ENCODE measurements at places on chromosomes 7 and 10.

GRCh38 chr7:140045697-140046096 is 17.1 kb downstream of the PARP12 start:
- DNase-seq: no peak

- no peak for DNase-seq
These were observed 220.7 kb downstream of the TNS3 start for GRCh38 chr7:47361236-47361635.

DNA sequence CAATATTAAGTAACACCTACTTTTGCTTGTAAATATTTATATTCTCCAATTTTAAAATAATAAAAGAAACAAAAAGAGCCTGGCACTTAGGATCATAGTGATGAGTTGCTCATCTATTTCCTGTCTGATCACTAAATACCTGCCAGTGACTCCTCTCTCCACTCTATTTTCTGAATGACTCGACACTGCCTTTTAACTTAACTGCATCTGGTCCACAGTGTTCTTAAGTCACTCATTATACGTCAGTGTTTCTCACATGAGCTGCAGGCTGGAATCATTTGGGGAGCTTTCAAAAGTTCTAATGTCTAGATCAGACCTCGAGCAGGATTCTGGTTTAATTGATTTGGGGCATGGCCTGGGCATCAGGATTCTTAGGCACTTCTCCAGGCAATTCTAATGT is 78.0 kb upstream of the AGBL3 start:
- peak; percentile 53 for DNase-seq

DNA sequence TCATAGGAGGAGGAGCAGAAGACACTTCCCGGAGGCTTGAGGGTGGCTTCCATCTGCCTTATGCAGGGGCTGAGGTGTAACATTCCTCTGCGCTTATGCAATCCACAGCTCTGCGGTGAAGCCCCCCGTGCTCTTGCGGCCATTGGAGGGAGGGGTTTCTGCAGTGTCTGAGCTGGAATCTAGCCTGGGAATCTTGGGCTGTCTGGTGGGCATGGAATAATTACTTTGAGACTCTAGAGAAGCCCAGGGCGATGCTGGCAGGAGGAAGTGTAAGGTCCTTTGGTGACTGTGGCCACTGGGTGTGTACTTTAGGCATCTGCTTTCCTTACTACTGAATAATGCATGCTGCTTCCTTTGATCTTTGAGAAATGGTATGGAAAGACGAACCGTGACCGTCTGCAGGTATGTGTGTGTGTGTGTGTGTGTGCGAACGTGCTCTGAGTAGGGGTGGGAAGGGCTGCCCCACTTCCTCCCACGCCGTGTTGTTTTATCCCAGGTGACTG is 181.0 kb downstream of the PRPF18 start:
- no peak for DNase-seq

- no peak for DNase-seq
These were observed 201.4 kb downstream of the FZD1 start for GRCh38 chr7:91465595-91466061.

- no peak for DNase-seq
These were observed 10.2 kb downstream of the OGDHL start for GRCh38 chr10:49751636-49752510.

GRCh38 chr10:6203331-6204062 is 765 bp downstream of the PFKFB3 start:
- DNase-seq: peak; percentile 70
